ENCODE measurements at places on chromosomes 12 and 14.

DNA sequence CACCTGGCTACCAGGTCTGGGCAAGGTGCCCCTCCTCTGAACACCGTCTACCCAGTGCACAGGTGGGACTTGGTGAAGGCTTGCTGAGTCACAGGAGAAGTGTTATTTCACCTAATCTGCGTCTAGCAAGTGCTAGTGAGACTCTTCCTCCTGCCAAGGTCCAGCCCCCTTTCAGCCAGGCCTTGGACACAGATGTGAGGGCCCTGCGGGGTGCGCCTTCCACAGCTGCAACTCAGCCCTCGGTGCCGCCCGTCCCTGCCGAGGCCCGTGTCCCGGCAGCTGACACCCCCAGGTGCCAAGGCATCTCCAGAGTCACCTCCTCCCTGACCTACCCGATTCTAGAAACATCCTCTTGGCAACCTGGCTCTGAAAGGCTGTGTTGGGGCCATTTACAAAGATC lies 55.1 kb downstream of the PRIMA1 start:
- no peak for DNase-seq

- DNase-seq, result no peak
These were observed 377.8 kb upstream of the TMEM132C start for GRCh38 chr12:127888943-127889719.

GRCh38 chr12:49705479-49706134 lies 1.6 kb downstream of the FMNL3 start:
- peak; percentile 36 for DNase-seq

DNA sequence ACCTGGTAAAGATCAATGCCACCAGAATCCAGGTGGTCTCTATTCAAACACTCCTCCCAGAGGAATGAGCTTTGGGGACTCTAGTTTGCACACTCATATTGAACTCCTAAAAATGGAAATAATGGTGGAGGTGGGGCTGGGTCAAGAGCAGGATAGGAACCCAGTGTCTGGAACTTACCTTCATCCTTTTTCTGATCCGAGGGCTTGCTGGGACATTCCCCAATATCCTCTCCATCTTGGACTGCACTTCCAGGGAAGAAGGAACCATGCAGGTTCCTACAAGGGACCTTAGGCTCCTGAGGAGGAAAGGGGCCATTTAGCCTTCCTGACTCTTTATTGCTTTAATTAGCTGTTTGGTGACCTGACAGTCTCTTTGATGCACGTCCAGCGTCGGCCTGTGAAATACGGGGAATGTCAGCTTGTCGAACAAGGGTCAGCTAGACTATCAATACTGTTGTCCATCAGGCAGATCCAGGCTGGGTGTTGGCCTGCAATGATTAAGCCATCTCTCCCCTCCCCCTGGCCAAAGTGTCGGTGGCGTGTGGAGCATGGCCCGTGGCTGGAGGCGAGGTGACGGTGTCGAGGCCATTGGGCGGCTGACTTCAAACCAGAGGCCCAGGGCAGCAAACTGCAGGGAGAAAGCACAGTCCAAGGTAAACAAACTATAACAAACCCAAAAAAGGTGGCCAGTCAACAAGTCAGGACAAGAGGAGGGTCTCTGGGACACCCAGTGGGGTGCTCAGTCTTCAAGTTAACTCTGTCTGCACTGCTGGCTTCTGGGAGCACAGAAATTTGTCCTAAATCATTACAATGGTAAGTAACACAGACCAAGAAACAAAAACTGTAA lies 405.2 kb upstream of the TBX3 start:
- DNase-seq, result no peak

- no peak for DNase-seq
These were observed 82.2 kb downstream of the DAD1 start for GRCh38 chr14:22506778-22507351.

- DNase-seq, result no peak
These were observed 100.8 kb downstream of the GRIN2B start for GRCh38 chr12:13880613-13881012.

- DNase-seq, result no peak
These were observed 31.1 kb downstream of the SLC38A4 start for GRCh38 chr12:46794593-46795190.

GRCh38 chr12:131458931-131459772 lies 251.7 kb upstream of the SFSWAP start:
- DNase-seq, result no peak

- no peak for DNase-seq
These were observed 353.1 kb downstream of the DPF3 start for GRCh38 chr14:72540836-72541235.

DNA sequence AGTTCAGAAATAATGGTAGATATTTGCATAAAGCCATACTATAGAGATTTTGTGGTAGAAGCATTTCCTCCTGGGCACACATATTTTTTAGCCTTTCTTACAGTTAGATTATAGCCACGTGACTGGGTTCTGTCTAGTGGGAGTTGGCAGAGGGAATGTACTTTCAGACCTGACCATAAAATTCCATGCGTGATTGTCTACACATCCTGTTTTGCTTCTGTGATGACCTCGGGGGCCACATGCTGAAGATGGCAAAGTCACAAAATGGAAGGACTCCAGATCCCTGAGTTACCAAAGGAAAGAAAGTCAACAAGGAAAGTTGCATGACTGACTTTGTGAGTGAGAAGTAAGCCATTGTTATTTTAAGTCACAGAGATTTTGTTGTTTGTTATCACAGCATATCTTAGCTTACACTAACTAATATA lies 14.6 kb upstream of the MIA2 start:
- DNase-seq, result no peak

DNA sequence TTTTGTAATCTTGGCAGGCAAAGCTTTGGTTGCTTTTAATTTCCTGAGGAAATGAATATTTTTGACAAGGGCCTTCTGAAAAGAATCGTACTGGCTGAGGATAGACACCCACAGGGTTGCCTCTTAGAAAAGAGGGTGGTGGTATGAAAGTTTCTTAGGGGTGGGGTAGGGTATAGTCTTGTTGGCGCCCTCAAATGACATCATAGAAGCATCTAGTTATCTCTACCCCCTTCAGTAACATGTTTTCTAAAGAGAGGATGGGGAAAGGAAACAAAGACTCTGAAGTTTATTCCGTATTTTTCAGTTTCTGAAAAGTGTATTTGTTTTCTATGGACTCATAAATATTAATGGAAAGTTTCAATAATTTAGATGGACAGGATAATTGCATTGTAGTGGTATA lies 13.7 kb downstream of the PRKCH start:
- no peak for DNase-seq

GRCh38 chr14:74801396-74801795 lies 38.3 kb downstream of the YLPM1 start:
- no peak for DNase-seq

DNA sequence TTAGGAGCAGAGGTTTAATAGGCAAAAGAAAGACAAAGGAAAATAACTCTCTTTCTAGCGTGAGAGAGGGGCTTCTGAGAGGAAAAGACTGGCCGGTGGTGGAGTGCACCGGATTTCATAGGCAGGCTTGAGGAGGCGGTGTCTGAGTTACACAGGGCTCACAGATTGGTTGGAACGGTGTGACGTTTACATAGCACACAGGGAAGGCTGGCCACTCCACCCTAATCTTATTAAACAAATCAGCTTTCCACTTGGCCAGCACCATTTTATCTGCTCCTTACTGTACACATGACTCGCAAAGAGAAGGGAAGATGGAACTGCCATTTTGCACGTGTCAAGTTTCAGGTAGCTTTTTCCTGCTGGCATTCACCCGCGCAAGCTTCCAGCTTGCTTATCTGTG lies 587.7 kb downstream of the RPL10L start:
- no peak for DNase-seq

GRCh38 chr14:101757064-101757838 lies 4.3 kb upstream of the PPP2R5C start:
- no peak for DNase-seq

GRCh38 chr12:45991284-45992249 lies 1.2 kb upstream of the SCAF11 start:
- DNase-seq, result peak; percentile 78

DNA sequence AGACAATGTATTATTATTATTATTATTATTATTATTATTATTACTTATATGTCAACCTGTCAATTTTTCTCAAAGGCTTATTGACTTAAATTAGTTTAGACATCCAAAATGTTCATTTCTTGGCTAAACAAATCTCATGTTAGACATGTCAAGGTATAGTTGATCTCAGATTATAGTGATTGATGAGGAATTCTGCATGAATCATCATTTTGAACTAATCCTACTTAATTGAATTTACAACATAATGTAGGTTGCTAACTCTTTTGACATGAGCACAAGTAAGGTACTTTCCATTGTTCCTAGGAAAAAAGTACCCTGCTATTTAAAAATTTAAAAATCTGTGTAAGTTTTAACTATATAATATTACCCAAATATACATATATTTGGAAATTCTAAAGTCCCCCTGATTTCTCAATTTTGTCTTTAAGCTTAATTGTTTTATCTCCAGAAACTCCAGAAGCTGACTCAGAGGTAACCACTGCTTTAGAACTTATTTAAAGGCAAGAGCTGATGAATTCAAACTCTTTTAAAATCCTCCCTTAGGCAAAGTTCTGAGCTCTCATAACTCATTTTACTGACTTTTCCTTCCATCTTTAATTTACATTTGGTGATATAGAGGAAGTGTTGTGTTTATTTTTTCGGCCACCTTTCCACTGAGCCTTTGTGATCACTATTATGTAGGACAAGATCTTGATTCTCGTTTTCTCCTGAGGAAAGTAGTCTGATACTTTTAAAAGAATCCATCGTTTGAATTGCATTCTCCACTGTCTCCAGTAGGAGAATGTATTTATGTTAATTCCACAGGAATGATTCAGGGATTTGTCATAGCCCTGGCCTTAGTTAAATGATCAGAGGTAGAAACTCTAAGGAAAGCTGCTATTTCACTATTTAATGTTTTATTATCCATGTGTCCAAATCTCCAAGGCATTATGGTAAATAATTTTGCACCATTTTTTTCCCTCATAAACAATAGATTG lies 1304.5 kb downstream of the AACS start:
- DNase-seq, result no peak

DNA sequence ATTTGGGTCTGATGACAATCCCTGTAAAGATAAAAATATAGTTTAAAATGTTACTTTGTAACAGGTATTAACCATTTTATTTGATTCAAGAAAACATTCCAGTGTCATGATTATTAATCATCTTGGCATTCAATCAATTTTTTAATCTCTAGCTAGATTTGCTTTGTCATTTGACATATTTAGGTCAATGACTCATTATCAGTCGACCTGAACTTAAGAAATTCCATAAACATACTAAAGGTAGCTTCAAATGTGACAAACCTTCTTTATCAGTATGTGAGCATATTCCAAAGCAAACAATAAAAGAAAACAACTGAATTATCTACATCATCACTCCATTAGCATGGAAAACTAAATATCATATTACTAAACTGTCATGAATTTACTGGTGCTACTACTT lies 50.8 kb upstream of the CDKL1 start:
- DNase-seq, result no peak

GRCh38 chr14:83461521-83461920 lies 1927.9 kb upstream of the SEL1L start:
- DNase-seq, result no peak

DNA sequence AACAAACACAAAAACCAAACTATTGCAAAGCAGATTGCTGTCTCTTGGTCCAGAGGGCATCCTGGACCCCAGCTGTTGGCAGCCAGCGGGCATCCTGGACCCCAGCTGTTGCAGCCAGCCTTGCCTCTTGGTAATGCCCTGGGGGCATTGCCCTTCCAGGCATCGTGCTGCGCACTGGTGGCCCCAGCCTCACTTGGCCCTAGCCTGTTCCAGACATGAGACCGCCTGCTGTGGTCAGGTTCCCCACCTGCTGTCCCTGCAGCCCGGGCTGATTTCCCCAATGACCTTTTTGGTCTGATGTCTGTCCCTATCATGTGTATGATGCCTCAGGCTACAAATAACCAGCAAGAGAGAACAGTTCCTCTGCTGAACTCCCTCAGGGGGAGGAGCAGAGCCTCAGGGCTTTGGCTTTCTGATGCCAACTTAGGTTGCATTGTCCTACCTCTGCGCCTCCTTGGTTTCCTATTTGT lies 20.8 kb downstream of the MLXIP start:
- DNase-seq, result no peak

GRCh38 chr14:65357113-65357512 lies 55.4 kb upstream of the FUT8 start:
- DNase-seq, result no peak

DNA sequence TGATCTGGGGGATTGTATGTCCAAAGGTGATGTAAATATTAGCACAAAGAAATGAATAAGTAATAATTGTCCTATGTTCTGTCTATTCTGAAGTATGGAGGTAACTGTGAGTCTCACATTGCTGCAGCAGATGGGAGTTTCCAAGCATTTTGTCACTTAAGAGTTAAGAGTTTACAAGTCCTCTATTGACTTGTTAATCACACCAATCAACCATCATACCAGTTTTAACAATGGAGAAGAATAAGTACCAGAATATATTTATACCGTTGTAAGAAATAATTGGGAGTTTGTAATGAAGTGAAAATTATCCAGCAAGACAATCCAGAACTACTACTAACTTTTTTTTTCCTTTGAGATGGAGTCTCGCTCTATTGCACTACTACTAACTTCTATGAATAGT lies 139.1 kb downstream of the MDGA2 start:
- DNase-seq, result no peak

DNA sequence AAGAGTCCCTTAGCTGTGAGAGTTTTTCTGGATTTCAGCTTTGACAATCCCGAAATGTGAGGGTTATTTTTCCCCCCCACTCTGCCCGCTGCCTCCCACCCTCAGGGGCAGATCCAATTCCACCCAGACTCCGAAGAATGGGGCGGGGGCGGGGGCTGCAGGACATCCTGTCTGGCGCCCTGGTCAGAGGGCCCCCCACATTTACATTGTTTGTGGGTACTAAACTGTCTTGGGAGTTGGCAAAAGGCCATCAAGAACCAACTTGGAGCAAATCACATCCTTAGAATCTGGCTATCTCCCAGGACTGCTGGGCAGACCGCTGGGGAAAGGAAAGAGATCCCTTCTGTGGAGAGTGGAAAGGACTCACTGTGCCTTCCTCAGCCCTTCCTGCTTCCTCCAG lies 2.4 kb downstream of the EMP1 start:
- no peak for DNase-seq

DNA sequence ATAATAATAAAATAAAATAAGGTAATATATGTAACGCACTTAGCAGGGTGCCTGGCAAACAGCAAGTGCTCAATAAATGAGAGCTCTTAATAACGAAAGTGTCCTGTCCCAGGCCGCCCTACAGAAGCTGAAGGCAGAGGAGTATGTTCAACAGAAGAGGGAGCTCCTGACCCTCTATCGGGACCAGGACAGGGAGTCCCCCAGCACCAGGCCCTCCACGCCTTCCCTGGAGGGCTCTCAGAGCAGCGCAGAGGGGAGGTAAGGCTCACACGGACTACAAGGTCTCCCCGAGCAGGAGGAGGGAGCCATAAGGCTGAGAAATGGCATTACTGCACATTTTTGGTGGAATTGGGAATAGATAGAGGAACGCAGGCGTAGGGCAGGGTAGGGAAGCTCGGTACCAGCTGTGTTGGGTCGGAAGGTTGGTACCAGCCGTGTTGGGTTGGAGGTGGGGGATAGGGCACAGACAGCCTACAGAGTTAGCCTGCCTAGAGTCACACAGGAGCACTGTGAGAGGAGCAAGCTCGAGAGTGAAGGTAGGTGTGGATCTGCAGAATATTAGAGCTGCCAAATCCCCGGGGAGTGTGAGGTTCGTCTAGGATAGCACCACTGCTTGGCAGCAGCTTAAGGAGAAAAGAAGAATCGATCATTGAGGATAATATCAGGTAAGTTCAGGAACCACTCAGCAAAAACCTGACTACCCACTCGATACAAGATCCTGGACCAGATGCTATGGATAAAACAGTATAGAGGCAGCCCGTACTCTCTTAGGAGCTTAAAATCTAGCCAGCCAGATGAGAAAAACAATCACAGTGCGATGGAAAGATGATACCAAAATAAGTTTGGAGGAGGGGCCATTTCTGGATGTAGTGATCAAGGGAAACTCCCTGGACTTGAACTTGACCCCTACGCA lies 15.3 kb downstream of the TNFRSF1A start:
- no peak for DNase-seq
